ENCODE measurements at places on chromosomes 3 and 15.

- no peak overlapping the region for H3K27ac ChIP-seq
- H3K4me3 ChIP-seq = no peak overlapping the region
- no peak for DNase-seq
- H3K4me1 ChIP-seq = no peaks in the 10 kb centered on the region
- no peaks in the 10 kb centered on the region for H3K36me3 ChIP-seq
- no peaks in the 10 kb centered on the region for H3K27me3 ChIP-seq
These were observed 40.4 kb downstream of the SH3GL3 start for GRCh38 chr15:83487519-83487918.

DNA sequence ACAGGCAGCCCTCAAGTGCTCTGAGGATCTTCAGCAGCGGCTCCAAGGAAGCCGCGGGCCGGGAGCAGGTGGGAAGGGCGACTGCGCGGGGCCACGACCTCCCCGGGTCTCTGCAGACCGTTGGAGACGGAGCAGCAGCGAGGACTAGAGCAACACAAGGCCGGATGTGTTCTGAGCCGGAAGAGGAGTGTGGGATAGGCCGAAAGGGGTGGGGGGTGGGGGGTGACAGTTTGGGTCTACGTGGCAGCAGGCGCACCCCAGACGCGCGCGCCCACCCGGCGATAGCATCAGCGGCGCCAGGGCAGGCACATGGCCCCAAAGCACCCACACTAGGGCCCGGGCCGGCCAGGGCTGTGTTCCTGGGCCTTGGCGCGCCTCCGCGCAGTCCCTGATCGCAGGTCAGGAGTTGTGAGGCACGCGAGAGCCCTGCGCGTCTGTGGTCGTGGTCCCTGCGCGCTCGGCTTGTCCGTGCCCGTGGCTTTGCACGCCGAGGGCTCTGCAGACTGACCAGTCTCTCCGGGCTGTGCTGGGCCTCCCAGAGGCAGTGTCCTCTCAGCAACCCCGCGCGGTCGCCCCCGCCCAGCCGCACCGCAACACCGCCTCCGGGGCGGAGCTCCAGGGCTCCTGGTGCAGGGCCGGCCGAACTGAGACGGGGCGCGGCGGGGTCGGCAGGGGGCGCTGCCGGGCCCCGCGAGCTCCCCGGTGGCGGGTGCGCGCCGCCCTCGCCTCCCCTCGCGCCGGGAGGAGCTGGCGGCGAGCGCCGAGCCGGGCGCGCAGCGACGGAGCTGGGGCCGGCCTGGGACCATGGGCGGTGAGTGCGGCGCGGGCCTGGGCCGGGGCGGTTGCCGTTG is at the start of gene PXYLP1:
Gene PXYLP1 (plus strand): TSS at position 725 of the 851 bp plus-strand sequence. CDS start 28,351 bp downstream, outside the sequence.
- no peaks in the 10 kb centered on the region for H3K27me3 ChIP-seq
- peak within 1 kb of the TSS; percentile 70 for H3K27ac ChIP-seq
- peak; percentile 90 for DNase-seq
- H3K4me3 ChIP-seq = peak within 1 kb of the TSS; percentile 54
- no peaks in the 10 kb centered on the region for H3K36me3 ChIP-seq

- H3K4me3 ChIP-seq = no peak overlapping the region
- DNase-seq = no peak
- H3K36me3 ChIP-seq = no peaks in the 10 kb centered on the region
- H3K4me1 ChIP-seq = no peaks in the 10 kb centered on the region
These were observed 32.2 kb downstream of the GOLGA6L10 start for GRCh38 chr15:82317091-82317489.

GRCh38 chr15:37926136-37926535 is 8.3 kb upstream of the TMCO5A start:
- DNase-seq = no peak
- no peaks in the 10 kb centered on the region for H3K36me3 ChIP-seq
- no peaks in the 10 kb centered on the region for H3K4me1 ChIP-seq
- H3K27me3 ChIP-seq = no peaks in the 10 kb centered on the region
- H3K27ac ChIP-seq = no peak overlapping the region

DNA sequence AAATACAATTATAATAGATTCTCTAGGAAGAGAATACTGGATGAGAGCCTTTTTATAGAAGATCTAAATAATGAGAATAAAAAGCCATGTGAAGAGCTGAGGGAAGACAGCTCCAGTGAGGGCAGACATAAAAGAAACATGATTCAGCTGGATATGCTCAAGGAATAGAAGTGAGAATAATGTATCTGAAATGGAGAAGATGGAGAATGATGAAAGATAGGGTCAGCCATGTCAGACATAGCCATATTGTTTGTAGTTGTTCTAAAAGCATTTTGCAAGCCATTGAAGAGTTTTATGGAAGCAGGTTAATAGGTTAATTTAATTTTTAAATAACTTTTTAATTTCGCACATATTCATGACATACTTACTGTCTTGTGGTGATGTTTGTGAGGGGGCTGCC is 713.5 kb upstream of the ARPP21 start:
- H3K36me3 ChIP-seq = no peaks in the 10 kb centered on the region
- DNase-seq = no peak
- no peak overlapping the region for H3K4me3 ChIP-seq
- no peaks in the 10 kb centered on the region for H3K4me1 ChIP-seq
- H3K27ac ChIP-seq = no peak overlapping the region

DNA sequence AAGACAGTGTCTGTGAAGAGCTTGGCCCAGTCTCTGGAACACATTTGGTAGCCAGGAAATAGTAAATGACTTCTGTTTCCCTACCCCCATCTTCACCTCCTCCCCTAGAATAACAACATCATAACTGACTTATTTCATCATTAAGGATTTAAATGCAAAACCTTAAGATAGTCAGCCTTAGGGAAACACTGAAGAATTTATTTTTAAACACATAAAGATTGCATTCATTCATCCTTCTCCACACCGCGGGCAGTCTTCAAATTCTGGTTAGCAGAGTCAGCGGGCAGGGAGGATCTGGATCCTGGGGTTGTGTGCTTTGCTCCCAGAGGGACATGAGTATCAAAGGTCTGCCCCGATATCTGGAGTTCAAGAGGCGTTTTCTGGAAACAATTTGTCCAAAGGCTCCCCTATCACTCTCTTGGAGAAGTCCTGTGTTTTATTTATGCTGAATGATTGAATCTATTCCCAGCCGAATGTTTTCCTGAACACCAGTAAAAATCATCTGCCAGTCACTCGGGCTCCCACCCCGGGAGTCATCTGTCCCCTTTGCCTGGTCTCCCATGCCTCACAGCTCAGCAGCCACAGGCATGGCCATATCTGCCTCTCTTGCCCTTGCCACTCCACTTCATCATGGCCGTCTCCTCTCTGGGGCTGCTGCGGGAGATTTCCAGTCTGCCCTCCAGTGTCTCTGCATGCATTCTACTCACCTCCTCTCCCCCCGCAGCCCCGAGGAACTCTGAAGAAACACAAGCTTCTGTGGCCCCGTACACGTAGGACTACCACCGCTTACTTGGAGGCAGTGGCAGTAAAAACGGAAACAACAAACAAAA is 234.7 kb upstream of the CTDSPL start:
- no peak overlapping the region for H3K4me3 ChIP-seq
- H3K27ac ChIP-seq = no peak overlapping the region
- no peaks in the 10 kb centered on the region for H3K36me3 ChIP-seq
- no peaks in the 10 kb centered on the region for H3K27me3 ChIP-seq
- H3K4me1 ChIP-seq = peaks cover 2% of the 10 kb centered on the region
- DNase-seq = no peak

DNA sequence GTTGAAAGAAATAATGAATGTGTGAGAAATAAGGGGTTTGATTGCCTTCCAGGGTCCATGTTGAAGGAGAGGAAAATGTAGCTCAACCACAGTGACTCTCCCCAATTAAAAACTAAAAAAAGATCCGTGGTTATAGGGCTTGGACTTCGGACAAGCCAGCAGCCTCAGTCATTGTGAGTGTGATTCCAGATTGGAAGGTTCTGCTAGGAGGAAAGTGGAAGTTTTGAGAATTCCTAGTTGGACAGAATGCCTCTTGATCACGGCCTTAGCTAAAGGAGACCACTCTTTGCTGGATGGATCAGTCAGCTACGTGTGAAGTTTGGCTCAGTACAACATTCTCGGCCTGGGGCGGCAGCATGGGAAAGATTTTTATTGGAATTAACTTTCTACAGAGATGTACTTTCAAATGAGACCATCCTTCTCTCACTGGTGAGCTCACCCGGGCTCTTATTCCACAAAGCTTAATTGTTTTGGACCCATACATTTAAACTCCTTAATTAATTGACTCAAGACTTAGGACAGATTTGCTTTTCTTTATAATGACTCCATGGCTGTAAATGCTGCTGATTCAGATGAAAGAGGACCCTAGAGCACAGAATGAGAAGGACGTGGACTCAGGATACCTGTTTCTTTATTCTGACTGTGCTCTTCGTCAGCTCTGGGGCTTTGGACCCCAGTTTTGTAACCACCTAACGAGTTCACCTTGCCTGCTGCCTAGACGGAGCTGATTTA is 27.5 kb downstream of the FLNB start:
- H3K36me3 ChIP-seq = no peaks in the 10 kb centered on the region
- DNase-seq = no peak
- H3K4me3 ChIP-seq = no peak overlapping the region
- no peak overlapping the region for H3K27ac ChIP-seq
- peaks cover 9% of the 10 kb centered on the region for H3K4me1 ChIP-seq

- no peaks in the 10 kb centered on the region for H3K36me3 ChIP-seq
- H3K27me3 ChIP-seq = no peaks in the 10 kb centered on the region
- H3K4me3 ChIP-seq = no peak overlapping the region
- H3K27ac ChIP-seq = no peak overlapping the region
These were observed 17.4 kb downstream of the AADACL2 start for GRCh38 chr3:151751161-151751560.

DNA sequence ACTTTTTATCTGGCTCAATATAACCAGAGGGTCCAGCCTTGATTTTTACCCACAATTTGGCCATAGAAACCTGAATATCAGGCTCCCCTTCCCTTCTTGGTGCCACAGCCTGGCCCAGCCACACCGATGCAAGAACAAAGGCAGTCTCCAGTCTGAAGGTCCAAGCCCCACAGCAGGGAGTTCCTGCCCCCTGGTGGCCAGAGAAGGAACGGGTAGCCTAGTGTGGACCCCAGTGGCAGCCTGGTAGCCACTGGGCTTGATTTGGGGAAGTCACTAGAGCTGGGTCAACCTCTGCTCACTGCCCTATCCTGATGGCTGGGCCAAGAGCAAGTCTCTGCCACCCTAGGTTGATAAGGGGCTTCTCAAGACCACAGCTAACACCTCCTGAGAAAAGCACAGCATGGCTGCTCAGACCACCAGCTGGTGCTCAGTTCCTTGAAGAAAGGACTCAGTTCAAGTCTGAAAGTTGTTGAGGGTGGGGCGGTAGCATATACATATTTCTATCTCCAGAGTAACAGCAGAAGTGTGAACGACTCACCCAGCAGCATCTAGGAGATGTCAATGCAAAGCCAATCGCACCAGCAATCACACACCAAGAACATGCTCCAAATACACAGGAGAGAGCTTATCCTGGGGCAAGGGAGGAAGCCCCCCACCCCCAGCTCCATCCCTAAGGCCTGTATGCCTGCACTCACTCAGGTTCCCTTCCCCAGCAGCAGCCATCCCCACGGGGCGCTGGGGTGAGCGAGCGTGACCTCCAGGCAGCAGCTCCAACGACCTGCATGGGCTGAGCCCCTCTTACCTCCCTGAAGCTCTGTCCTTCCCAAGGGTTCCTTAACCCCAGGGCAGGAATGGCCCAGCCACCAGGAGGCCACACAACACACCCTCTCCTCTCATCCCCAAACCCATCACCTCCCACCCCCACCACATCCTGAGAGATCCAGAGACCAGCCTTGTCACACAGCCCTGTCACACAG is 7.6 kb downstream of the PFKFB4 start:
- H3K27me3 ChIP-seq = no peaks in the 10 kb centered on the region
- H3K4me1 ChIP-seq = no peaks in the 10 kb centered on the region
- no peaks in the 10 kb centered on the region for H3K36me3 ChIP-seq

- H3K36me3 ChIP-seq = no peaks in the 10 kb centered on the region
- H3K4me1 ChIP-seq = no peaks in the 10 kb centered on the region
- DNase-seq = no peak
- H3K27ac ChIP-seq = no peak overlapping the region
- H3K27me3 ChIP-seq = no peaks in the 10 kb centered on the region
These were observed 138.6 kb downstream of the SUCLG2 start for GRCh38 chr3:67515778-67516177.

GRCh38 chr3:139100821-139101220 is 56.1 kb upstream of the PRR23C start:
- no peak for DNase-seq
- H3K27ac ChIP-seq = no peak overlapping the region
- peaks cover 2% of the 10 kb centered on the region for H3K4me1 ChIP-seq
- H3K27me3 ChIP-seq = no peaks in the 10 kb centered on the region
- no peaks in the 10 kb centered on the region for H3K36me3 ChIP-seq
- no peak overlapping the region for H3K4me3 ChIP-seq
